ENCODE measurements at places on chromosomes 12 and 14. TPM values are rescaled to one million over a fixed set of nuclear protein-coding genes. Genes with fewer than 3 reads are reported as not detected.

COX8C gene
- polyA plus RNA-seq, result not detected

CLEC7A gene
- polyA plus RNA-seq, result 0.44 TPM

GRIN2B gene
- polyA plus RNA-seq, result not detected

RASSF9 gene
- not detected for polyA plus RNA-seq

DNA sequence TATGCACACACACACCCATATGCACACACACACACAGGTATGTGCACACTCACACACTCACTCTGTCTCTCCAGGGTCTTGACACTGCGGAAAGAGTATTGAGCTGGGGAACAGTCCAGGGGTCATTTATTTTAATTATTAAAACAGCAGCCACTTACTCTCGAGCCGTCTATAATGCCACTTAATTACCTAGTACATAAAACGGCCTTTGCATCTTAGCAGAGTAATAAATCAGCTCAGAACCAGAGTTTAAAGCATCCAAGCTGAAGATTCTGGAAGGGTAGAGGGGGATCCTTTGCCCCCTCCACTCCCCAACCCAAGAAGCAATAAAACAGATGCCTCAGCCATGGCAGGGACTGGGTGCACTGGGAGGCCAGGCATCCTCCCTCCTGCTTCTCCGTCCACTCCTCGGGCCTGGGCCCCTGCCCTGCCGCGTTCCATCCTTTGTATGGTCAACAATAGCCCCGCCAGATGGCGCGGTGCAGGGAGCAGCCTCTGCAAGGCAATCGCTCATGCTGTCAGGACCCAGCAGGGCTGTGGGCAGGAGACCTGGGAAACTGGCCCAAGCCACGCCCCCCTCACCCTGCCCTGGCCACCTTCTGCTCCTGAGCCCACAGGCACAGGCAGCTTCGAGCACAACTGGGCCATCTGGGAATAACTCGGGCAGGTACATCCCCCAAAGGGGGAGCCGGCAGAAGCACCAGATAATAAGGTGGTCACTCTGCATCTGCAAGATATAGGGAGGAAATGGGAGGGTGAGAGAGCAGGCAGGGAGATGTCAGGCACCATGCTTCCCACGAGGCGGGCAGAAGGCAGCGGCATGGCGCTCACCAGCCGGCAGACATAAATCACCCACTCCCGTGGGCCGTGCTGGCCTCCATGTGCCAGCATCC is 40.9 kb downstream of the CCDC85C start:
- no peak for DNase-seq

GRCh38 chr12:94560431-94561221 is 89.7 kb downstream of the TMCC3 start:
- no peak for DNase-seq

DNA sequence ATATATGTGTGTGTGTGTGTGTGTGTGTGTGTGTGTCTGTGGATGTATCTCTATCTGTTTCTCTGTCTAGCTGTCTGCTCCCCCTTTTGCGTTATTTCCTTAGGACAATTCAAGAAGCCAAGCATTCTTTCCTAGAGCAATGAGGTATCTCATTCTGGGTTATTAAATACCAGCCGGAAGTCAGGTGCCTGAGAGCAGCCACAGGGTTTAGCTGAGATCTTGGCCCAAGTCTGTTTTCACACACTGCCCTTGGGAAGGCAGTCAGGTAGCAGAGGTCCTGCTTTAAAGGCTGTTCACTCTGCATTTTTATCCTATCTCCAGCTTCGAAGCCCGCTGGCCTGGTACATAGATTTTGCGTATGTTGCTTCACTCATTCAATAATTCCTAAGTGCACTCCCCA is 76.8 kb downstream of the TSPAN9 start:
- no peak for DNase-seq

DNA sequence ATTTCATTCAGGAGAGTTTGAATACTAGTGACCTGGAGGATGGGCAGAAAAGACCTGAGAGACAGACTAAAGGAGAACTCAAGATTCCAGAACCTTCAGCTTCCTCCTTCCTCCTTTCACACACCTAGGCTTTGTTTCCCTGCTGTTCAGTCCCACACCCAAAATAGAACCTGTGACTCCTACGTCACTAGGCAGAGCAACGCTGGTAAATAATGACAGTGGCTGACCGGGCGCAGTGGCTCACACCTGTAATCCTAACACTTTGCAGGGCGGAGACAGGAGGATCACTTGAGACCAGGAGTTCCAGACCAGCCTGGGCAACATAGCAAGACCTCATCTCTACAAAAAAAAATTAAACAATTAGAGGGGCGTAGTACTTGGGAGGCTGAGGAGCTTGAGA is 166.4 kb upstream of the FKBP4 start:
- no peak for DNase-seq

GRCh38 chr12:51838036-51838435 is 10.5 kb downstream of the FIGNL2 start:
- no peak for DNase-seq

- no peak for DNase-seq
Observed at GRCh38 chr14:99535448-99535847, 54.2 kb downstream of the CCNK start.

GRCh38 chr12:27965411-27965810 is 7.1 kb downstream of the PTHLH start:
- DNase-seq, result no peak

- DNase-seq, result no peak
Observed at GRCh38 chr12:20798554-20798953, 12.0 kb upstream of the SLCO1B3 start.
